ENCODE measurements at places on chromosomes 12 and 14.

- DNase-seq: no peak
These were observed 3.0 kb downstream of the HSP90B1 start for GRCh38 chr12:103933237-103933636.

- DNase-seq: no peak
These were observed at the start of gene HRK for GRCh38 chr12:116881325-116881876. TSS of gene HRK (minus strand) at chr12:116881441. CDS start at chr12:116881307, 134 bp downstream.

GRCh38 chr14:22384167-22384549 lies 204.9 kb downstream of the DAD1 start:
- DNase-seq: no peak

GRCh38 chr14:36947362-36947761 lies 225.0 kb downstream of the SLC25A21 start:
- DNase-seq: no peak

- no peak for DNase-seq
These were observed 15.2 kb downstream of the STON2 start for GRCh38 chr14:81384900-81385299.

GRCh38 chr14:31229638-31230572 lies 22.3 kb upstream of the HECTD1 start:
- peak; percentile 69 for DNase-seq

- DNase-seq: no peak
These were observed 253.5 kb downstream of the GLT1D1 start for GRCh38 chr12:129106772-129107171.

GRCh38 chr14:24726480-24726879 lies 92.5 kb upstream of the GZMB start:
- no peak for DNase-seq

DNA sequence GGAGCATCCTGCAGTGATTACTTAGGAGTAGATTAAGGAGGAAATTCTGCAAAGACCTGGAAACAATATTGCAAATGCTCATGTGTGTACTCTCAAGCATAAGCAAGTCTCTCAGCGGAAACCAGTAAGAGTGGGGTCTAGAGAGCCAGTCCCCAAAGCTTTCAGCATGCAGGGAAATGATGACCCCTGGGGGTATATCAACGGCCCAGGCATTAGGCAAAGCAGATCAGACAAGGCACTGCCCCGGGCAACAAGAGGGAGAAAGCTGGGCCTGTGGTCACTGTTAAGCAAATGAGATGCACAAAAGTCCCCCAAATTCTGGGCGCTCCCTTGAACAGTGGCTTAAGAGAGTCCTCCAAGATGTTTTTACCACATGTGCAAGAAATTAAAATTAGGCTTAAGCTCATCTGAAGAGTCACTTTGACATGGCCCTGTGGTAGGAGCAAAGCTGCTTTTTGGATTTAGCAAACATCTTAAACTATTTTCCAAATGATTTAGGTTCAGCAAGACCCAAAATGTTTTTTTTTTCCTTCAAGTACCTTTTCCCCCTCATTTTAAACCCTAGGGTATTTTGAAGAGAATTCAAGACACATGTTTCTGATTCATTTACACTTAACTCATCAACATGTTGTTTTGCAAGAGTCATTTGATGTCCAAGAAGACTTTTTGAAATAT lies 457.1 kb upstream of the TBX3 start:
- no peak for DNase-seq

Measured in SHP77 treated with DMSO at 0.1 percent for 48 hours (cell line).